ENCODE measurements at places on chromosomes 4 and X.

DNA sequence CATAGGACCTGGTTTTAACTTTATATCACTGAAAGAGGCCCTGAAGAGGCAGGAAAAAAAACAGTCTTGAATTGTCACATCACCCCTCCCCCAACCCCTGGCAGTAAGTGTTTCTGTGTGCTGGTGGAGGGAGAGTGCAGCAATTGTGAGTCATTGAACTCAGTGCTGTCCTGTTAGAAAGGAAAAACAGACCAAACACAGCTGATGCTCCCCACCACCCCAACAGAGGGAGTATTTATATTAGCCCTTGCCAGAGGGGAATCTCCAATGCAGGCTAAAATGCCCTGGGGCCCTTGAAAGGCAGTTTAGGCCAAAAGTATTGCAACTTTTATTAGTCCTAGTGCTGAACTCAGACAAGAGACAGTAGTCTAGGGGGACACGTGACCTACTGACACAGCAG is 197.8 kb upstream of the AGTR2 start:
- DNase-seq: no peak

GRCh38 chr4:87232216-87232615 is 11.8 kb upstream of the KLHL8 start:
- DNase-seq: no peak

DNA sequence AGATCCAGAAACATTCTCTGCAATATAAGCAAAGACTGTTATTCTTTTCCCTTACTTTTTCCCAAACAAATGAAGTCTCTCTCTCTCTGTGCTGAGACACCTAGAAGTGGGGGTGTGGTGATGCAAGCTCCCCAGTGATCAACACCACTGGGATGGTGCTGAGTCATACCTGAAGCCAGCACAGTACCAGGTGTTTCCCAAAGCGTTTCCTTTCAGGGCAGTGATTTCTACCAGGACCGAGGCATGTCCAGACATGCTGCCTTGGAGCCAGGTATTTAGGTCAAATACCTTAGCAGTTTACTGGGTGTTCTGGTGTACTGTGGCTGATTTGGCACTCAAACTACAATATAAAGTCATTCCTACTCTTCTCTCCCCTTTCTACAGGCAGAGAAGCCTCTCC is 726.5 kb downstream of the FAM133A start:
- no peak for DNase-seq

- no peak for DNase-seq
Observed at GRCh38 chr4:14862891-14863290, 139.4 kb upstream of the CPEB2 start.

DNA sequence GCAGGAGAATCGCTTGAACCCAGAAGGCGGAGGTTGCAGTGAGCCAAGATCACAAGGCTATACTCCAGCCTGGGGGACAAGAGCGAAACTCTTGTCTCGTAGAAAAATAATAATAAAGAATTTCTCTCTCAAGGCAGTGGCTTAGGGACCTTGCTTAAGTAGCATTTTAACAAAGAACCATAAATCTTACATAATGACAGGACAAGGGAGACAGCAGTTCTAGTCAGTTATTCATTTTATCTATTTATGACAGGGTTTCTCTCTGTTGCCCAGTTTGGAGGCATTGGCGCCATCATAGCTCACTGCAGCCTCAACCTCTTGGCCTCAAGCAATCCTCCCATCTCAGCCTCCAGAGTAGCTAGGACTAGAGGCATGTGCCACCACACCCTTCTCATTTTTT is 31.9 kb upstream of the NOCT start:
- no peak for DNase-seq

DNA sequence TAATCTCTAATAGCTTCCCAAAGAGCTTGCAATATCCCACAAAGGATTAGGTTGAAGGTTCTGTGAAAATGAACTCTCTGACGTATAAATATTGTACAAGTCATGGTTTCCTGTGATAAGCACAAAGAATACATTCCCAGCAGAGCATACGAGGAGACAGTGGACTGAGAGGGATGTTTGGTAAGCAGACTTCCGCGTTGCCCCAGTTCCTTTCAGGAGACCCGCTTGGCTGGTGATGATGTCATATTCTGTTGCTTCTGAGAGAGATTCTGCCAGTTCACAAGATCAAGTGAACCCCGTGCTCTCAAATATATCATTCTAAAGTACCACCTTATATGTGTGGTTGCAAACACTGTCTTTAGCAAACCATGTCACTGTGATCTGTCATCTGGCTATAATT is 323.9 kb upstream of the CASK start:
- DNase-seq: no peak

GRCh38 chrX:105822138-105823091 is at the start of gene NRK:
Gene NRK (plus strand): TSS chrX:105822539. CDS start chrX:105822846, 307 bp downstream.
- DNase-seq: no peak

- DNase-seq: no peak
Observed at GRCh38 chr4:56468097-56468422, 643 bp downstream of the SRP72 start.

DNA sequence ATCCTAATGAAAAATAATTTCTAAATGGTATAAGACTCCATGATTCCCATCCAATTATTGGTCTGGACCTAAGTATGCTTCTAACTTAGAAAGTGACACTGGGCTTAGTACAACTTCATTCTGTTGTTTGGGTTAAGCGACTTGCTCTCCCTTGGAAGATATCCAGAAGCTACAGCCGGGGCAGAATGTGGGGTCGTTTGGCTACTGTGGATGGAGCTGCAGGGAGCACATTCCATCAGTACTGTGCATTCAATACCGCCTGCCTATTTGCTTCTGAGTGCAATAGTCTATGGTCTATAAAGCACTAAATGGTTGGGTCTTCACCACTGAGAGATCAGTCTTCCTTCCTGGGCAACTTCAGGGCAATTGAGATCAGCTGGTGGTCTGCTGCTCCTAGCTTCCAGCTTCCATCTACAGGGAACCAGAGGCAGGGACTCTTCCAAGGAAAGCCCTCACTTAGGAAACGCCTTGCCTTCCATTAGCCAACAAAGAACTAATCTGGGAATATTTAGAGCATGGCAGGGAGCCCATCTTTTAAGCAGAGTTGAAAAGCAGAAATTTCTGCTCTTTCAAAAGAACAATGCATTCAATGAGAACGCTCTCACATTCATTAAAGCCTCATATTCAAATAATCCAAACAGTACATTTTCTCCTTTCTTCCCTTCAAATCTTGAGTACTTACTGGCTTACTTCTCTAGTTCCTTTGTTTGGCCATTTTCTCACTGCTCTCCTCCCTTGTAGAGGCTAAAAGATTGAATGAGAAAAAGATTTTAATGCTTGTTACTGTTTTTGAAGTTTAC is 1049.9 kb upstream of the TENM3 start:
- no peak for DNase-seq

GRCh38 chr4:79917246-79917645 is 155.8 kb downstream of the ANTXR2 start:
- DNase-seq: no peak

- DNase-seq: no peak
Observed at GRCh38 chr4:81213671-81214070, 1.4 kb downstream of the PRKG2 start.

DNA sequence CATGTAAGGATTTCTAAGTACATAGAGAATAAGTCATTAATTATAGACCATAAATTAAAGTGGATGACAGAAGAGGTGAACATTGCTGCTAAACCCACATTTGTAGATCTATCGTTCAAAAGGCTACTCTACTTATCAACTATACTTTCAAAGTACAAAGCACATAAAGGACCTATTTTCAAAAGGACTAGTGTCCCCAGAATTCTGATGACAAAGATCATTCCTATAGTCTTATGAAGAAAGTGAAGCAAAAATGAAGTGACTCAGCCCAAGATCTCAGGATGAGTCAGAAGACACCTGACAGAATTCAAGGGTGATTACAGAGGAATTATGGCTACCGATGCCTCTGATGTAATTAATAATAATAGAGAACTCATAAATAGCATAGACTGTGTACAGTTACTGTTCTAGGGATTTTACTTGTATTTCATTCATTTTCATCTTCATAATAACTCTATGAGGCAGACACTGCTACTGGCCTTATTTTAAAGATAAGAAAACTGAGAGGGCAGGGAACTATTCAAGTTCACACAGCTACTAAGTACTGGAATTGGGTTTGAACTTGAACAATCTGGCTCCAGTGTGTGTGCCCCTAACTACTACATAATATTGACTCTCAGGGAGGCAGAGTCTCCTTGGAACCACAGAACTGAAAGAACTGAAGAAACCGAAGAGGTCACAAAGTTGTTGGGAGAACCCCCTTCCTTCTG is 17.1 kb downstream of the USP46 start:
- DNase-seq: no peak

GRCh38 chrX:130669233-130669632 is 233.8 kb downstream of the ENOX2 start:
- no peak for DNase-seq

GRCh38 chr4:42492962-42493361 is 95.7 kb downstream of the SHISA3 start:
- no peak for DNase-seq

GRCh38 chr4:18698119-18698883 is 676.7 kb upstream of the LCORL start:
- DNase-seq: no peak

GRCh38 chr4:111821342-111821741 is 323.9 kb upstream of the FAM241A start:
- DNase-seq: no peak

- no peak for DNase-seq
Observed at GRCh38 chrX:44784241-44784640, 59.6 kb upstream of the DUSP21 start.

DNA sequence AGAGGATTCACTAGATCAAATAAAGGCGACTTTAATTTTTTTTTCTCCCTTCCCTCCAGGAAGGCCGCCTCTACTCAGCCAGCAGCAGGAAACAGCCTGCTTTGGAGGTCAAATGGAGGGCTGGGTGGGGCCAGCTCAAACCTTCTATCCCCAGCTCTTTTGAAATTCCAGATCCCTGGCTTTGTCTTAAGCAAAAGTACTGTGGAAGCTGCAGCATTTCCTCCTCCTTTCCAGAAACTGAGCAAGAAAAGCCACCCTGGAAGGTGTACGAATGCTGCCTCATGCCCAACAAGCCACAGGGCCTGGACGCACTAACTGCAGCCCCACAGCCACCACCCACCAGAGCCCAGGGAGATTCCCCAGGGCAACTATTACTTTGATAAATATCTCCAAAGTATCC is 55.1 kb upstream of the ZCCHC13 start:
- no peak for DNase-seq

DNA sequence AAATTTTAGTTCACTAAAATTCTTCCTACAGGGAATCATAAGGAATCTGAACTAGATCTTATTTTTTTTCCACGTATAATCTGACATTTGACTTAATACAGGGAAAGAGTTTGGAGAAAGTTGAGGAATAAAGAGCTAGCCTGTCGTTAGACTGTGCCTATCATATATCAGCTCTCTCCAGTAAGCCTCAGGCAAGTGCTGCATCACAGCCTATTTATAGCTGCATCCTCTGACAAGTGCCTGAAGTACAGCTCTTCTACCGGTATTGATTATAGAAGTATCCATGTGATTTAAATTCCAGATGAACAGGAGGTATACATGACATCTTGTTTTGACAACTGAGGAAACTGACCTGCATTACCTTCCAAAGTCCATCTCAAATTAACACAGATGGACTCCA is 248.9 kb downstream of the TLL1 start:
- DNase-seq: no peak

DNA sequence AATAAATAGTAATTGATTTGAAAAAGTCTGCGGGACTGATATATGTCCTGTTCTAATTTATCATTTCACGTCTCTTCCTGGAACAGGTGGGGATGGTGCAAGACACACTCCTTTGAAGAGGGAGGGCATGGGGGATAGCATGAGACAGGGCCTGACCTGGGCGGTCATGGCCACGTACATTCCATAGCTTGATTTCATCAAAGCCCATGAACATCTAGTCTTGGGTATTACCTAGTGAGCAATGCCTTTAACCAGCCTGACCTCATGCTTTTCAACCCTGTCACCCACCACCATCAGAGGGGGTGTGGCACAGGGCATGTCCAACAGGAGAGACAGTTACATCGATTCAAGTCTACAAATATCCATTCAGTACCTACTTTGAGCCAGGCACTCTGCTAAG is 52.3 kb upstream of the HOPX start:
- no peak for DNase-seq

DNA sequence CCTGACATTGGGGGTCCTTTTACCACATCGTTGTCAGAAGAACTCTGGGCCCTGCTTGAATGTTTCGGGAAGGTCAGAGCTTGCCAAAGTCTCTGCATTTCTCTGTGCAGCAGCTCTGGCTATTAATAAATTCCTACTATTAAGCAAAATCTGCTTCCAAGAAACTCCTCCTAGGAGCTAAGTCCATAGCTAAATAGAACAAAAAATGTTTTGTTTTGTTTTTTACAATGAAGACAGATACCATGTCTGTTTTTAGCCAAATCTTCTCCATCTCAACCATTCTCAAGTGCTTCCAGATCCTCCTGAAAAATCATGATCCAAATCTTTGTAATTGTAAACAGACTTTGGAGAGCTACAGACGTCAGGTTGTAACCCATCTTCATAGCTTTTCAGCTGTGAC is 161.6 kb downstream of the SPATA18 start:
- DNase-seq: no peak

GRCh38 chrX:44162964-44163475 is 180.5 kb downstream of the EFHC2 start:
- no peak for DNase-seq

- DNase-seq: no peak
Observed at GRCh38 chr4:142336251-142336934, 509.7 kb downstream of the INPP4B start.

DNA sequence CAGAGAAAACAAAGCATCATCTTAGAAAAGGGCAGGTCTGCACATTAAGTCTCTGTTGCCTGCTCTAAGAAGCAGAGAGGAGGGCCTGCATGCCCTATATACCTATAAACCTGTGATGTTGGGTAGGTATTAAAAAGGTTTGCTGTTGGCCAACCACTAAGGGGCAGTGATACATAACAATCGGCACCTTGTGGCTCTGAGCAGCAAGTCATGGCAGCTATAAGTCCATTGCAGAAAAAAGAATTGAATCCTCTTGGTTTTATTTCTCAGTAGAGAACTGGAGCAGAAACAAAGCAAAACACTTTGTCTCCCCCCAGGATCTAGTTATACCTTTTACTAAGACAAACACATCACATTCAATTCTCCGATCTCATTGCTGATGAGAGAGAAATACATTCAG is 1364.4 kb downstream of the STIM2 start:
- DNase-seq: no peak

GRCh38 chr4:113832803-113833202 is 71.3 kb upstream of the CAMK2D start:
- no peak for DNase-seq

DNA sequence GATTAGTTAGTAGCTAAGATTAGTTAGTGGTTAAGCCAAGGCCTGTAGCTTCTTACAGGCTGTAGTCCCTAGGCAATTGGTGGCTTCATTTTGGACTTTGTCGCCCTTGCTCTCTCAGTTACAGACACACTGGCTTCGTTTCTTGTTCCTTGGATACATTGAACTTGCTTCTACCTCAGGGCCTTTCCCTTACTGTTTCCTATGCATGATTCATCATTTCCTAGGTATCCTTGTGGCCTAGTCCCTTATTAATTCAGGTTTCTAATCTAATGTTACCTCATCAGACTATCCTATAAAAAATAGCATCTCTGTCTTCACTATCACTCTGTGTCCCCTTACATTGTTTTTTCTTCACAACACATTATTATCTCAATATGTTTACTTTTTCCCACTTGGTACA is 45.5 kb upstream of the LCORL start:
- no peak for DNase-seq

- no peak for DNase-seq
Observed at GRCh38 chr4:84235126-84235944, 263.8 kb downstream of the NKX6-1 start.
